ENCODE measurements at places on chromosomes 1 and 21.

- no peak for DNase-seq
Measured at GRCh38 chr1:234886081-234886984, 242.3 kb downstream of the TOMM20 start.

DNA sequence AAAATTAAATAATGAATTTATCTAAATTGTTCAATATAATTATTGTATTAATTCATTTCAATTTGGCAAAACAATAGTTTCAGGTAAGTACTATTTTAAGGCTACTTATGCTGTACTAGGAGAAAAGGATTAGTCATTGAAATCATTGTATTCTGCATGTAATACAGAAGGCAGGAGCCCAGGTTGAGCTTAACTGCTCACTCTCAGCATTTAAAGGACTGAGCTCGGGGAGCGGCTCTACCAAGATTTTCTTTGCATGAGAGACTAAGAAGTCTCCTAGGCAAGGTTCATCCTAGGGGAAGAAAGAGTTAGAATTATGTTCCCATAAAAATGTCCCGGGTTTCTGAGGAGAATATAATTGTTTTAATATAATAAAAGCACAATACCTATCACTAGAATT lies 112.5 kb downstream of the CYYR1 start:
- DNase-seq: no peak

DNA sequence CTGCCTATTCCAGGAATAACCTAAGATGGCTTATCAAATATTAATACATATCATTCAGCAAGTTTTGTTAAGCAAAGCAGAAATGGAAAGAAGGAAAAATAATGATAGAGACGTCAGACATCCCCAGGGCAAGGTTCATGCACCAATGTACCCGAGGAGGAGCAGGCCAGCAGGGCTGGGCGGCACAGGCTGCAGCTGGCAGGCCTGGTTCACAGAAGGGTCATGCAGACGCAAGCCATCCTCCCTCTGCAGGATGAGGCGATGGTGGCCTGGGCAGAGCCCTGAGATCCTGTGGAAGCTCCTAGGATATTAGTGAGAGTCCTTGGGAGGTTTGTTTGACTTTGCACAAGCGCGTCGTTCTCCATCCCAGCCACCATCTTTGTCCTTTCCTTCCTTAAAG lies 30.0 kb downstream of the BATF3 start:
- no peak for DNase-seq

GRCh38 chr1:83901547-83902155 lies 97.3 kb downstream of the TTLL7 start:
- peak; percentile 6 for DNase-seq

DNA sequence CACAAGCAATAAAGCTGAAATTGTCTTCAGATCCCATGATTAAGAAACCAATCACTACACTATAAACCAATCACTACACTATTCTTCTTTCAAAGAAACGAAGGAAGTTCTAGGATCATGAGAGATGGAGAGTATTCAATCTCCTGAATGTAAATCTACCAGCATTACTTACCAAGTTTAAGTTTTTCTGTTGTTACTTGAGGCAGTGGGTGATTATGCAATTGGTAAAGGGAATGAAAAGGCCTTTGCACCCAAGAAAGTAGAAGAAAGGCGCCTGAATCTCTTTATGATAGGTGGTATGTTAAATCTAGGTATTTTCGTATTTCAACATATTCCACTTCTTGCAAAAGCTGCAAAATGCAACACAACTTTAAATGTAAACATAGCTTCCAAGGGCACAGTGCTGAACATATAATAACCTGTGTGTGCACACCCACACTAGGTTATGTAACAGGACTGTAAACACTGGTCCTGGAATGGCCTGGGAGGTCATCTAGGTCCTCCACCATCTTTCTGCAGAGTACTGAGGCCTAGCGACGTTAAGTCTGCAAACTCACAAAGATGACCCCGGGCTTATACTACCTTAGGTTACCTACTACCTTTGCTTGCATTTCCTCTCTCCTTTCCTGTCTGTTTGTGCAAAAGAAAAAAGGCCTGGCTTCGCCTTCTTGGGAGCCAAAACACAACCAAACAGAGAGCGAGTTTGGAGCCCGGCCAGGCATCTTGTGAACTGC lies 1.1 kb upstream of the UAP1 start:
- DNase-seq: no peak

DNA sequence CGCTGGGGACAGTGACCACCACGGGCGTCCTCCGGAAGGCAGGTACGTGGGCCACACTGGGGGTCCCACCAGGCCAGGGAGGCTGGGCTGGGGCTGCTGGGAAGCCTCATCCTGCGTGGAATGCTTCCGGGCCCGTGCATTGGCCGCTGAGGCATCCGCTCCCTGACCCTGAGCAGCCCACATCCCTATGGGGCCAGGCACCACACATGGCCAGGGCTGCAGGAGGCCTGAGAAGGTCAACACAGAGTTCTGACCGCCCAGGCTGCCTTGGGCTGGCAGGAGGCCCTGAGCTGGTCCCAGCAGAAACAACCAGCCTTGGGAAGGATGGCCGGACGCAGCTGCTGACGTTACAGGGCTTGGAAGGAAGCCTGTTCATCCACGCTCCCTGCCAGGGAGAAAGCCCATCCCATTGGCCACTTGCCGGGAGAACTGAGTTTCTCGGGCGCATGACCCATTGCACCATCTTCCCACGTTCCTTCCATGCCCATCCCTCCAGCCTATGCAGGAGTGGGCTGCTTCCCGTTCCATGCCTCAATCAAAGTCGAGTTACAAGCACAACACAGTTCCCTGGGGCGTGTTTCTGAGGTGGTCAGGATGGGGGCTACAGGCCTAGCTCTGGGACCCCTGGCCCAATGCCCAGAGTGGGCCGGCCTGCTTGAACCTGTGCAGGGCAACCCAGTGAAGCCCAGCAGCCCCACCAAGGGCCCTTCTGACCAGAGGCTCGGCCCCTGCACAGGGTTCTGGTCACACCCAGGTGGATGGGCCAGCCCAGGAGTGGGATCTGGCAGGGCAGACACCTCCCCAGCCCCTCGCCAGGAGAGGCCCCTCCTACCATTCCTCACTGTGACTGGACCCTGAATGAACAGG lies 31.7 kb downstream of the TRIM11 start:
- DNase-seq: no peak

- DNase-seq: no peak
Measured at GRCh38 chr1:905071-905749, 18.5 kb upstream of the SAMD11 start.

DNA sequence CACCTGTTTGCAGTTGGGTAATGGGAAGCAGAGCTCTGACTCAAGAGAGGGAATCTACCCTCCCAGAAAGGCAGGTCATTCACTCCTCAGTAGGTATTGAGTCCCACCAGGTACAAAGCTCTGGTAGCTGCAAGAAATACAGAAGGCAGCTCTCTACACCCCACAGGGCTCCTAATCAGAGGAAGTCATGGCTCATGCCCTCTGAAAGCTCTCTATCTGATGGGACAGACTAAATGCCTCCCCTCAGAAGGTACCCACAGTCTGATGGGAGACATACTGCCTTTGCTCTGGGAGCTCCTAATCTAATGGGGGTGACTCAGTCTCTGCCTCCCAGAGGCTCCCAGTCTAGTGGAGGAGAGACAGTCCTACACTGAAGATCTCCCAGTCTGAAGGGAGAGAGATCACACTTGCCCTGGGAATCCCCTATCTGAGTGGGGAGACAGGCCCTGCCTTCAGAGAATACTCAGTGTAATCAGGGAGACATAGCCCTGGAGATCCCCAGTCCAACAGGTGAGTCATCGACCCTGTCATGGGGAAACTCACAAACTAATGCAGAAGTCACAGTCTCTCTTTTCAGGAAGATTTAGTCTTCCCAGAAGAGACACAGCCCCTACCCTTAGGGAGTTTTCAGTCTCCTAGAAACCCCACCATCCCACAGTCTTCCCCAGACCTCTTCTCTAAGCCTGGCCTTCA lies 23.7 kb downstream of the CAMK1G start:
- DNase-seq: no peak

GRCh38 chr1:208167261-208167869 lies 76.8 kb downstream of the PLXNA2 start:
- DNase-seq: peak; percentile 91

DNA sequence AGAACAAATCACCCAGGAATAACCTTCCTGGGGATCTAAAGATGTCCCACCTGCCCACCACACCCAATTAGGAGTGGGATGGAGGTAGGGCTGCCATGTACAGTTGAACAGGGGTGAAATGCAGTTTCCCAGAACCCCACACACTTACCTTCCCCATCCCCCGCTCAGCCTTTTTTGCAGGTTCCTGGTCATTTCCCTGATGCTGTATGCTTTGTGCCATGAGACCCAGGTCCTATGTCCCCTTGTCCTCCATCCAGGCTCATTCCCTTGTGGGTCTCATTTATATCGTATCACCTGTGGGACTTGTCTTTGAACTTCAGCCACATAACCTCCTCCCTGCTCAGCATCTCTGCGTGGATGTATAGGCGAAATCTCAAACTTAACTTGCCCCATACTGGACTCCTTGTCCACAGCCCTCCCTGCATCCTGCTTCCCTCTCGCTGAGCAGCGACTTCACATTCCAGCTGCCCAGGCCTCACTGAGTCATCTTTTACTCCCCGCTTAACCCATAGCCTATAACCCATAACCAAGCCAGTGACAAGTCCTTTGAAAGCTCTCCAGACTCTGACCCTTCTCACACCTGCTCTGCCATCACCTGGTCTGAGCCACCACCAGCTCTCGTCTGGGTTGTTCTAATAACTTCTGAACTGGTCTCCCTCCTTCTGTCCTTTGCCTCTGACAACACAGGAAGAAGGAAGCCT lies 4.7 kb downstream of the LDLRAD2 start:
- no peak for DNase-seq

DNA sequence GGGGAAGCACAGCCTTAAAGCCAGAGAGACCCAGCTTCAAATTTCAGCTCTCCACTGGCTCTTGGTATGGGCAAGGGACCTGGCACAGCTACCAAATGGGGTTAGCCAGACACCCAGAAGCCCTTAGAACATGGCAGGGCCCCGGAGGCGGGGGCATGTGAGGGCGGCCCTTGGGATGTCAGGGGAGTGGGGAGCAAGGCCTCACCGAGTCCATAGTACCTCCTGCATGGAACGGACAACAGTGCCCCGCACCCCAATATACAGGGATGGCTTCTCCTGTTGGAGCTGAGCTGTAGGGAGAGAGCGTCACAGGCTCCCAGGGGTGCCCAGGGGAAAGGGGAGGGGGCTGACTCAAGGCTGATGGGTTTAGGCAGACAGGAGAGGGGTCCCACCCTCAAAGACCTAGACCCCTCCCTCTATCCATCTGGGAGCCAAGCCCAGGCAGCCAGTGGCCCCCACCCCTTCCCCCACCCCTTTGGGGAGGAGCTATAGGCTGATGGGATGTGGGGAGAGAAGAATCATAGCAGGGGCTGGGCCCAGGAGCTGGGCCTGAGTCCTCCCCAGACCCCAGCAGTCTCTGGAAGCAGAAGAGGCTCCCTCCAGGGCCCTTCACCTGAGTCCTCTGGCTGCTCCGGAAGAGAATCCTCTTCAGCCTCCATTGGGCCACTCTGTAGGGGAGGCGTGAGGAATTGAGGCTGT lies 16.5 kb downstream of the SPOCD1 start:
- no peak for DNase-seq

DNA sequence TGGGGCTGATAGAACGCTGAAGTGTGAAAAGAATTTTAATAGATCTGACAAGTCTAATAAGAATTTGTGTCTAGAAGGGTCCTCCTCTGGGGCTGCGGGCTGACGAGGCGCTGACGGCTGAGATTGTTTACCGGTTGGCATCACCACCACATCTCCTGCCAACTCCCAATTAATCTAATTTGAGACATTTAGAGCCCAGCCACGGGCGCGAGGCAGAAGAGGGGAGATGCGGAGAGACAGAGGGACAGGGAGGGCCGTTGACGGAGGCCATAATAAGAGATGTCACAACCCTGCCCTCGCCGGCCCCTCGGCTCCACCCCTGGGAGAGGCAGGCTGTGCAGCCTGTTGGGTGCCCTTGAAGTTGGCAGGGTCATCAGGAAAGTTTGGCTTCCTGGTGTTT lies 109.3 kb downstream of the PAX7 start:
- DNase-seq: no peak

DNA sequence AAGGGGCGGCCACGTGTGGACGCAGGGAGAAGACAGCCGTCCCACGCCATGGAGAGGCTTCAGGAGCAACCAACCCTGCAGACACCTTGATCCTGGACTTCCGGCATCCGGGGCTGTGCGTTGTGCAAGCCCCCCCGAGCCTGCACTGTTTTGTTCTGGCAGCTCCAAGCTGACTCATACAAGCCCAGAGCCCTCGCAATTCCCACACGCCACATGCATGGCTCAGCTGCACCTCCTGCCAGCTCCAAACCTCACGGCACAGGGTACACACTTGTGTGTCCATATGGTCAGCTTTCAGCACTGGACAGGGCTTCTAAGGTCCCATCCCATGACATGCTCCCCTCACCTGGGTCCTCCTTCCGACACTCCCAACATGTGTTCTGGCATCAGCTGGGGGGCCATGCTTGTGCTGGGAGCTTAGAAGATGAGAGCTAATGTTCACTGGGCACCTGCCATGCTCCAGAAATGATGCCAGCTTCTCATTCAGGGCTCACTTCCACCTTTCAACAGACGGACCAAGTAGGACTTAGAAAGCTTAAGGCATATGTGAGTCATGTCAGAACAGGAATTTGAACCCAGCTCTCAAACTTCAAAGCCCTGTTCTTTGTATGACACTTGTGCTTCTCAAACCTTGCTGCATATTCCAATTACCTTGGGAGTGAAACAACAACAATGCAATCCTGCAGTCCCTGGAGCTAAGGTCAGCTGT lies 137.3 kb downstream of the PGBD5 start:
- no peak for DNase-seq

All from NCI-H146 (cell line).